PC-3 (cell line): ENCODE measurements at places on chromosomes 4 and X.

GRCh38 chr4:26028133-26028792 lies 114.2 kb downstream of the SMIM20 start:
- no peaks in the 10 kb centered on the region for H3K27me3 ChIP-seq
- H3K36me3 ChIP-seq, result no peaks in the 10 kb centered on the region
- DNase-seq, result no peak

DNA sequence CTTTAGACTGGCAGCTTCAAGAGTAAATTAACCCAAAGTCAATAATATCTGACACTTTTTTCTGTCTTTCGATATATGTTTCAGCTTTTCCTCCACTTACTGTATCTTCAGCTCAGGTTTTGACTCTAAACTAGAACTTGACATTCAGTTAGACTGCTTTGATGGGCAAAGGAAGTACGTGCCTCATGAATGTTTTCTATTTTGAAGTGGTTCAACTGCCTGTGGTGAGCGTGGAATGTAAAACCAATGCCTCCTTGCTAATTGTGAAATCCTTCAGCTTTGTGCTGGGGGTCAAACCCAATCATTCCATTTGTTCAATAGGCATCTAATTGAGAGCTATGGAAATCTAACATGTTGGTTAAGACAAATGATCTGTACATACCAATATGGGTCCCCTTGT lies 857.0 kb upstream of the HTR2C start:
- H3K27ac ChIP-seq, result no peak overlapping the region
- H3K4me1 ChIP-seq, result no peaks in the 10 kb centered on the region

DNA sequence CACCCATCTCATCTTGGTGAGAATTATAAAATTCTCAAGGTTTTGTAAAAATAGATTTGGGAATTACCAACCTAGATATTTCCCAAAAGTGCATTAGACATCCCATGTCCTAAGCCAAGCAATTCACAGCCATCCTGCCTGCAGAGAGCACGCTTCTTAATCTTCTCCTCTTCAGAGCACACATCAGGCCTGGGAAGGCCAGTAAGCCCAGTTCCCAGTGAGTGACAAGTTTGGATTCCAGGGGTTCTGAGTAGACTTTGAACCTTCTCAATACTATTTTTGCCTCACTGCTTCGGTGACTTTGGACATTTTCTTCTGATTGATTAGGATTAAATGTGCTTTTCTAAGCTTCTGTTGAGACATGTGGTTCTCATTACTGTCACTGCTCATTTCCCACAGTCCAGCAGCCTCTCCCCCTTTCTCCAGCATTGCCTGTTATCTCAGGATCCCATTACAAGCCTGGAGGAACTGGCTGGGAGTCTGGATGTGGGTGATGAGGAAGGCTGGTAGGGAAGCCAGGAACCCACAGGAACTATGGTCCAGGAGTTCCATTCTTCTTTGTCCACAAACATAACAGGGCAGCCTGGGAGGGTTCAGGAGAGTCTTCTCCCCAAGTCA lies 56.4 kb upstream of the TMEM150C start:
- peaks cover 6% of the 10 kb centered on the region; the same call in 1 of the 2 replicates for H3K27me3 ChIP-seq
- DNase-seq, result no peak
- H3K36me3 ChIP-seq, result no peaks in the 10 kb centered on the region

GRCh38 chrX:68411729-68412128 lies 21.6 kb downstream of the OPHN1 start:
- H3K27ac ChIP-seq, result no peak overlapping the region
- DNase-seq, result peak; percentile 67
- no peaks in the 10 kb centered on the region for H3K27me3 ChIP-seq

DNA sequence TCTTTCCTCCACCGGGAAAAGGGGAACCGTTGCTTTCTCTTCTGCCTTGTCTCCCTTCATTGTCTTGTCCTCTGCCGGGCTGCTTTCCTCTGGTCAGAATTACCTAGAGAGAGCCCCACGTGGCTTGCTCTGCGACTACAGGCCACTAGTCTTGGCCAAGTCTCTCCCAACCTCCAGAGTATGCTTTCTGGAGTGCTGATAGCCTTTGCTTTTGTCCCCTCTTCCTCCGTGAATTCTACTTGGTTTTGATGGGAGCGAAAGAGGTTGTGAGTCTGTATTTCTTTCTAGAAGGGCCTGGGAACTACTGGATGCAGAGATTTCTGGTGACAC lies 5.3 kb upstream of the POU4F2 start:
- no peak for DNase-seq
- no peak overlapping the region for H3K4me3 ChIP-seq
- H3K27me3 ChIP-seq, result peaks cover 87% of the 10 kb centered on the region
- H3K4me1 ChIP-seq, result no peaks in the 10 kb centered on the region
- no peaks in the 10 kb centered on the region for H3K36me3 ChIP-seq
- H3K27ac ChIP-seq, result no peak overlapping the region

- H3K36me3 ChIP-seq, result no peaks in the 10 kb centered on the region
- no peak overlapping the region for H3K4me3 ChIP-seq
- no peaks in the 10 kb centered on the region for H3K4me1 ChIP-seq
Observed at GRCh38 chr4:62408454-62408853, 1208.3 kb downstream of the ADGRL3 start.

DNA sequence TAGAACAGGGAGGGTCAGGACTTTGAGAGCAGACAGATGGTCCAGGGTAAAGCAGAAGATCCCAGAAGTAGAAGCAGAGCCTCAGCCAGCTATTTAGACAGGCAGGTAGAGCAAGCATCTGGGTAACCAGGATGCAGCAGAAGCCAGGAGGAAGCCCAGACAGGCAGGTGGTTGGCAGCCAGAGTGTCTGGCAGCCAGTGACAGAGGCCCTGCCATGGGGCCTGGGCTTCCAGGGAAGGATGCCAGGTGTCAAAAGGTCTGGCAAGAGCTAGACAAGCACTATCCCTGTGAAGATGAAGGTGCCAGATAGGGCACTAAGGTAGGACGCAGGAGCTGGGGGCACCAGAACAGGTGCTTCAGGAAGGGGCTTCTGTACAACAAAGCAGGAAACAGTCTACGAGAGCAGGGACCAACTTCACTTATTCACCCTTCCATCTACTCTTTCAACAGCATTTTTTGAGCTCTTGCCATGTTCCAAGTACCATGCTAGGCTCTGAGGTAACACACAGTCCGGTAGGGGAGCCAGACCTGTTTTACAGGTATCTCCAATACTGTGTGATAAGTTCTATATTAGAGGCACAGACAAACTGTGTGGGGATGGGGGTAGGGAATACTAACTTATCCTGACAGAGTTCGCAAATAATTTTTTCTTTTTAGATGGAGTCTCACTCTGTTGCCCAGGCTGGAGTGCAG lies 38.1 kb upstream of the GJB1 start:
- no peak overlapping the region for H3K27ac ChIP-seq
- no peak overlapping the region for H3K4me3 ChIP-seq
- no peaks in the 10 kb centered on the region for H3K36me3 ChIP-seq
- H3K27me3 ChIP-seq, result no peaks in the 10 kb centered on the region

GRCh38 chrX:44731160-44731559 lies 112.7 kb upstream of the DUSP21 start:
- peak; percentile 66 for DNase-seq
- no peak overlapping the region for H3K27ac ChIP-seq
- no peak overlapping the region for H3K4me3 ChIP-seq
- H3K4me1 ChIP-seq, result peaks cover 4% of the 10 kb centered on the region; the same call in 1 of the 2 replicates
- H3K36me3 ChIP-seq, result no peaks in the 10 kb centered on the region
- H3K27me3 ChIP-seq, result no peaks in the 10 kb centered on the region
